CD4-positive, alpha-beta T cell treated with Interleukin-4 for 4 hours (primary cell): ENCODE measurements at places on chromosomes 12 and 14.

- DNase-seq = no peak
Measured at GRCh38 chr12:124687917-124688316, 120.5 kb upstream of the NCOR2 start.

- DNase-seq = no peak
Measured at GRCh38 chr14:90649083-90649482, 167.1 kb downstream of the TTC7B start.

- DNase-seq = no peak
Measured at GRCh38 chr14:89625731-89626232, 208.7 kb upstream of the FOXN3 start.

GRCh38 chr12:130084359-130084758 lies 77.9 kb upstream of the FZD10 start:
- DNase-seq = no peak

DNA sequence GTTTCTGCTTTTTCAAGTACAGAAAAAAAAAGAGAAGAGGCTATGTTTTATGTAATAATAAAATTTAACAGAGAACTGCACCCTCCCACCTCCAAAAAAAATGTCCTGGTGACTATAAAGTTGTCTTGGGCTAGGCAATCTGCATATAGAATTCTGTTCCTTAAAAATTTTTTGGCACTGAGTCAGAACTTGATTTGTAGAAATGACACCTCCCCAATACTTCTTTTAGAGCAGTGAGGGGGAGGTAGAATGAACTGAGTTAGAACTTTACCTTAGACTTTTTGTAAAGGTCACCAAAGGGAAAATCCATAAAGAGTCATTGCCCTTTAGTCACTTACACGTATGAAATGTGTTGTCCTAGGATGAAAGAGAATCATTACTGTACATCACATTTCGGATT lies 80.0 kb downstream of the BTG1 start:
- DNase-seq = peak; percentile 59

GRCh38 chr14:40847480-40847879 lies 759.2 kb upstream of the LRFN5 start:
- no peak for DNase-seq

DNA sequence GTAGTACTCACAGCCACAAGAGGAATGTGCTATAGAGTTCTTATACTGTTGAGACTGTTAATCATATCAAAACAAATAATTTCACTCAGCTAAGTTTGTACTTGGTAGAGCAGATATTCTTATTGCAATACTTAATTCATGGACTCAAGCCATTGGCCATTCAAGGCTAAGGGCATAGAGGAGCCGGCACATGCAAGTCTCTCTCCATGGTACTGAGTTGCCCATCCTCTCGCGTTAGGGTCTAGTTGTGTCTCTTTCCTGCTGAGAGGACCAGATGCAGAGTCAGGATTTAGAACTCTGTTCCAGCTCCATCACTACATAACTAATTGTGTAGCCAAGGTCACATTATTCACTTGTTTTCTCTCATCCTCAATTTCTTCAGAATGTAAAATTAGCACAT lies 14.4 kb upstream of the TUNAR start:
- no peak for DNase-seq

- DNase-seq = no peak
Measured at GRCh38 chr14:82587226-82587625, 1053.6 kb upstream of the SEL1L start.

DNA sequence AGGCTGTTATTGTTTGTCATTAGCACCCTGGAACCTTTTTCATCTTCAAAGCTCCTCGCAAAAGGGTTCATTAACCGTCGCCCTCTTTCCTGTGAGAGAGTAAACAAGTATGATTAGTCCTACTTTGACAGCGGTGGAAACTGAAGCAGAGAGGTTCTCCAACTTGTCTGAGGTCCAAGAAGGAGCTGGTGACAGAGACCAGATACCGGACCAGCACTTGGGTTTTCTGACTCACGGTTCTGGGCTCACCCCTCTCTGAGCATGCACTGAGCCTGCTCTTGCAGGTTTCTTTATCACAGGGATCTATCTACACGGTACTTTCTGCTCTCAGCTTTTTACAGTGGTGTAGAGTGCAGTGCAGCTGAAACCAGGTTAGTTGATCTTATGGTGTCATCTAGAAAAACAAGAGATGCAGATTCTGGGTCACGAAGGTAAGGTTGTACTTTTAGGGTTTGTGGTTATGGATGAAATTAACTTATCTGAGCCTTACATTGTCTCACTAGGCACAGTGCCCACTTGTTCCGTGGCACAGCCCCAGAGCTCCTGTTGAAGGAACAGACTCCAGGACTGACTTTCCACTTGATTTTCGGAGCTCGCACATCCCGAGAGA lies 62.1 kb downstream of the PPP2R5C start:
- DNase-seq = peak; percentile 94

DNA sequence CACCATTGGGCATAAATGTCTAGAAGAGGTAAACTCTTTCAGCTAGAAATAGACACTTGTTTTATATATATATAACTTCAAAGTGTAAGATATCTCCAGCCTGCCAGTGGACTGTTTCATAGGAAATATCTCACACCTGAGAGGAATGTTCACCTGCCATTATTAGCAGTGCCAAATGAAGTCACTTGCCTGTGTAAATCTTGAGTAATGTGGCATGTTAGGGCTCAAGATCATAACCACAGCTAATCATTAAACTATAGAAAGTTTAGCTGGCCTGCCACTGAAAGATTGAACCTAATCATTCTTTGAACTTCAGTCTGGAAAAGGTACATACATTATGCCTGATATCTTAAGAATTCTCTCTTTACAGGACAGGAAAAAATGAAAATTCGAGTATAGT lies 25.5 kb upstream of the KCNJ8 start:
- no peak for DNase-seq

- DNase-seq = no peak
Measured at GRCh38 chr14:99677231-99678140, 6.6 kb upstream of the CYP46A1 start.

GRCh38 chr14:88029500-88029899 lies 24.6 kb downstream of the GPR65 start:
- DNase-seq = peak; percentile 36

DNA sequence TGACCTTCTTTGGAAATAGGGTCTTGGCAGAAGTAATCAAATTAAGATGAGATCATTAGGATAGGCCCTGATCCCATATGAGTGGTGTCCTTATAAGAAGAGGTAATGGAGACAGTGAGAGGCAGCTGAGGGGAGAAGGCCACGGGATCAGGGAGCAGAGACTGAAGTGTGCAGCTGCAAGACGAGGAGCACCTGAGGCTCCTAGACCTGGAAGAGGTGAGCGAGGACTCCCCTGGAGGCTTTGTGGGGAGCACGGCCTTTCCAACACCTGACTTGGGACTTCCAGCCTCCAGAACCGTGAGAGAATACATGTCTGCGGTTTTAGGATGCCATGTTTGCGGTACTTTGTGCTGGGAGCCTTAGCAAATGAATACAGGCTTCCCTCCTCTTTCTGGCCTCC lies 37.5 kb downstream of the LRTM2 start:
- no peak for DNase-seq

DNA sequence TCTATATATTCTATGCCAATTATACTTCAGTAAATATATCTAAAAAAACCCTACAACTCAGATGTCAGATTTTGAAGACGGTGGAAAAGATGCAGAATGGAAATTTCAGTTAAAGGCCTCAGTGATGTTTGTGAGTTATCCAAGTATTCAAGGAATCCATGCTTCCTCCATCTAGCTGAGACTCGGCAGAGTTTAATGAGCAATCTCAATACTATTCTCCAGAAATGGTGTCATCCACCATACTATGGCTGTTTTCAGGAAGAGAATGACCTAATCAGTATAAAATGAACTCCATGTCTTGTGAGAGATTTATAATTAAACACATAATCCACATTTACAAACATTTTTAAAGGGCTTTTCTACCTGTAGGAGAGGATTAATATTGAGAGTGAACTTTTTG lies 66.0 kb downstream of the KLHL28 start:
- no peak for DNase-seq

DNA sequence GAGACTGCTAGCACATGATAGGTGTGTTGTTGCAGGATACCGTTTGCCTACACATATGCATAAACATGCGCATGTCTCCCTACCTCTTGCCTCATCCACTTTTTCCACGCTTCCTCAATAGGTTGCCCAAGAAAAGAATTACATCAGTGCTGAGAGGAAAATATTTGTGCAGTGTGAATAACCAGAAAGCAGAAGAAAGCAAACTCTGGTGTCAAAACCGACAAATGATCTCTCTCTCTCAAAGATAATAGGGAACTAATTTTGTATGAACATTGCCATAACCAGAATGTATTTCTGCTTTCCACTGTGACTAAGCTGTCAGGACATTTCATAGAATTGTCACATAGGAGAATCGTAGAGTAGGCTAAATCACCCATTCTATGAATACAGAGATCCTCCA lies 1.3 kb downstream of the CLEC7A start:
- peak; percentile 11 for DNase-seq

DNA sequence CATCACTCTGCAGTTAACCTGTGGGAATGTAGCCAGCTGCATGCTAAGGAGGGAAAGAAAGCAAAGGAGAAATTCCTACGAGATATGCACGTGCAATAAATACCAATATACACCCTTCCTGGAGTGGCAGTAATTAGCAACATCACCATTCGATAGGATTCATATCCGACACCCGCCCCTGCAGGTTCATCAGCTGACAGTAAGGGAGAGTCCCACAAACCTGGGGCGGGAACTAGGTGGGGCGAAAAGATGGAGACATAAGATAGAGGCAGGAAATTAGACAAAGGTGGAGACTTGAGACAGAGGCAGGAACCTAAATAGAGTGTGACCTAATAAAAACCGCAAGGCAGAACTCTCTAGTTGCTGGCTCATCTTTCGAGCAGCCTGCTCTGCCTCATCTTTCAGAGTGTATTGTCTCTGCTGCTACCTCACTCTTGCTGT lies 51.6 kb downstream of the PLEKHG3 start:
- DNase-seq = peak; percentile 89

- no peak for DNase-seq
Measured at GRCh38 chr14:64400829-64401459, 12.8 kb downstream of the MTHFD1 start.

DNA sequence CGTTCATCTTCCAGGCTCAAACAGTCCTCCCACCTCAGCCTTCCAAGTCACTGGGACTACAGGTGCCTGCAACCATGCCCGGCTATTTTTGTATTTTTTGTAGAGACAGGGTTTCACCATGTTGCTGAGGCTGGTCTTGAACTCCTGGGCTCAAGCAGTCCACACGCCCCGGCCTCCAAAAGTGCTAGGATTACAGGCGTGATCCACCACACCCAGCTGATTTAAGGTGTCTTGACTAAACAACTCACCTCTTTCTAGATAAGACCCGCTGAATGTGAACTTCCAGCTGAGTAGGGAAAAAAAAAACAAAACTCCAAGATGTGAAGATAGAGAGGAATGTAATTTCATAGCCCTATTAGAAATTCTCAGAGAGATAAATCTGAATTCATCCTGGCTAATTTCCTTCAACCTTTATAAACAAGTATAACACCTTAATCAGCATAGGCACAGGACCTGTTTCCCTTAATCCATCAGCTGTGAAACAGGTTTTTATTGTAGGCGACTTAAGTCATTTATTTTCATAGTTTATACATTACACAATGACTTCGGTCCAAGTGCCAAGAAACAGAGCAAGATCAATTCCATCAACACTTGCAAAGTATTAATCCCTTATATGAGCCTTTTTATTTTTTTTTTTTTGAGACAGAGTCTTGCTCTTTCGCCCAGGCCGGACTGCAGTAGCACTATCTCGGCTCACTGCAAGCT lies 51.5 kb downstream of the HCAR2 start:
- no peak for DNase-seq

GRCh38 chr14:102662636-102663430 lies 70.4 kb downstream of the RCOR1 start:
- no peak for DNase-seq

GRCh38 chr12:103540319-103540718 lies 44.6 kb upstream of the C12orf42 start:
- DNase-seq = no peak
